ENCODE measurements at places on chromosomes 3 and 15.

DNA sequence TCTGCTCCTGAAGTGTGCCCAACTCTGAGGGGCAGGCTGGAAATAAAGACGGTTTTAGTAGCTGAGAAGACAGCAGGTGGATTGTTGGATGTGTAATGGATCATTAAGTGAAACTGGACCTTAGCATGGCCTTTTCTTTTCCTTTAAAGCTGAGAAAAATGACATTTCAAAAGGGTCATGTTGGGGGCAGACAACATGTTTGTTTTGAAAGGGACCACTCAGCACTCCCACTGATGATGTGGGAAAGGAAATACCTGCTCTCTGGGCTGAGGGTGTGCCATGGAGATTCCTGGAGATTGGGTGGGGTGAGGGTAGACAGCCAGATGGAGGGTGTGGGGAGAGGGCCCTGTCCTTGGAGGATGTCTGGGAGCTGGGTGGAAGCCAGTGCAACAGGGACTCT, 38.4 kb downstream of the ANAPC13 start:
- no peak overlapping the region for H3K27ac ChIP-seq
- H3K4me3 ChIP-seq: no peak overlapping the region
- no peaks in the 10 kb centered on the region for H3K27me3 ChIP-seq
- DNase-seq: peak; percentile 10
- no peaks in the 10 kb centered on the region for H3K36me3 ChIP-seq

DNA sequence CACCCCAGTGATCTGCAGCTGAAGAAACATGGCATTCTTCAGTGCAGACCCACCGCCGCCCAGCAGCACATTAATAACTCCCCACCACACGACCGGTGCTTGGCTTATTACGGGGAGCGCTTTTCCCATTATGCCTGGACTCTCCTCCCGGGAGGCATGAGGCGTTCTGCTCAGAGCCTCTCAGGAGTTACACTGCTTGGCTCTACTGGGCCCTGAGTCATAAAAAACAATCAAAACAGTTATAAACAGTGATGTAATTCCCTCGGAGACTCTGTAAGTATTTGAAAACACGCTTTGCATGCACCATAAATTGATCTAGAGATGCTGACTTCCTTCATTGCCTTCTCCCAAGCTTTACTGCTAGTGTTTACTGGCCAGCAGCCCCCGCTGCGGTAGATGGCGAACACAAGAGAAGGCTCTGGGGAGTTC, 77.1 kb upstream of the SNRPA1 start:
- no peaks in the 10 kb centered on the region for H3K4me1 ChIP-seq
- no peak for DNase-seq
- H3K36me3 ChIP-seq: no peaks in the 10 kb centered on the region

DNA sequence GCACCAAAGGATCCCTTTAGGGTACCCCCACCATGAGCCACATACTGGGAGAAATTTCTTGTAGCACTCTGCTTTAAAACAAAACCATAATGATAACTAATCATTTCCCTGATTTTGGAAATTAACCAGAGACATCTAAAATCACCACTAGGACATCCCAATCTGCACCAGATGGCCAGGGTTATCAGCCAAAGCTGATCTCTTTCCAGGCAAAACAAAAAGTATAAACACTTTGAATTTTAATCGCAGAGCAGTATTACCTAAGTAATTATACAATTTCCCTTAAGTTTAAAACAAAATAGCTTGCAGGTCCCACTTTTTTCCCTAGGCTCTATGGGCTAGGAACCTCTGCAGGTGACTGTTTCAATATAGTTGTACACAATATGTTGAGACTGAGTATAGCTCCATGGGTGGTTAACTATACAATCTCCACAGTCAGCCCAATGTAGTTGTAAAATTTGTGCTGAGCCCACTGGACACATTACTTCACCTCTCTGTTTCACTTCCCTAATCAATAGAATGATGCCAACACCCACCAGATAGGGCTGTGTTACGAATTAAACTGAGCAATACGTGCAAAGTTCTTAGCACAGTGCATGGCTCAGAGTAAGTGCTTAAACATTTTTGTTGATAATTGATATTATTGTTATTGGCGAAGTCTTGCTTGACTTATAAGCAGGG, 629 bp upstream of the NOX5 start:
- H3K27me3 ChIP-seq: no peaks in the 10 kb centered on the region
- no peak overlapping the region for H3K4me3 ChIP-seq
- no peak for DNase-seq
- no peak overlapping the region for H3K27ac ChIP-seq
- H3K4me1 ChIP-seq: no peaks in the 10 kb centered on the region

DNA sequence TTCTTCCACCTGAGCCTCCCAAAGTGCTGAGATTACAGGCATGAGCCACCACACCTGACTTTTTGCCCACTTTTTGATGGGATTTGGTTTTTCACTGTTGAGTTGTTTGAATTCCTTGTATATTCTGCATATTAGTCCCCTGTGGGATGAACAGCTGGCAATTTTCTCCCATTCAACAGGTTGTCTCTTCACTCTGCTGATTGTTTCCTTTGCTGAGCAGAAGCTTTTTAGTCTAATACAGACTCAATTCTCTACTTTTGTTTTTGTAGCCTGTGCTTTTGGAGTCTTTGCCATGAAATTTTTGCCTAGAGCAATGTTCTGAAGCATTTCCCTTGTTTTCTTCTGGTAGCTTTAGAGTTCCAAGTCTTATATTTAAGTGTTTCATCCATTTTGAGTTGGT, 62.7 kb upstream of the MFGE8 start:
- no peaks in the 10 kb centered on the region for H3K4me1 ChIP-seq
- H3K27ac ChIP-seq: no peak overlapping the region
- no peak overlapping the region for H3K4me3 ChIP-seq
- no peaks in the 10 kb centered on the region for H3K27me3 ChIP-seq
- DNase-seq: no peak

GRCh38 chr3:139260793-139261736, 82.8 kb upstream of the MRPS22 start:
- no peaks in the 10 kb centered on the region for H3K4me1 ChIP-seq
- no peak overlapping the region for H3K4me3 ChIP-seq
- no peak overlapping the region for H3K27ac ChIP-seq
- no peaks in the 10 kb centered on the region for H3K27me3 ChIP-seq
- H3K36me3 ChIP-seq: no peaks in the 10 kb centered on the region
